ENCODE measurements at places on chromosomes 12 and 14.

GRCh38 chr12:27824126-27824842 is 44.2 kb upstream of the MANSC4 start:
- no peaks in the 10 kb centered on the region for H3K36me3 ChIP-seq
- H3K27me3 ChIP-seq = no peaks in the 10 kb centered on the region
- H3K4me3 ChIP-seq = no peak overlapping the region
- no peak for DNase-seq

GRCh38 chr12:48023386-48023785 is 19.1 kb upstream of the COL2A1 start:
- no peaks in the 10 kb centered on the region for H3K36me3 ChIP-seq
- H3K27me3 ChIP-seq = no peaks in the 10 kb centered on the region
- peak overlapping the region; percentile 72 for H3K27ac ChIP-seq
- peaks cover 33% of the 10 kb centered on the region for H3K4me1 ChIP-seq

GRCh38 chr12:47767216-47767724 is 5.8 kb upstream of the SLC48A1 start:
- H3K4me1 ChIP-seq = peaks cover 13% of the 10 kb centered on the region
- H3K36me3 ChIP-seq = no peaks in the 10 kb centered on the region
- DNase-seq = peak; percentile 64

GRCh38 chr12:69698054-69698453 is 1.0 kb downstream of the BEST3 start:
- H3K36me3 ChIP-seq = no peaks in the 10 kb centered on the region
- no peak for DNase-seq
- no peaks in the 10 kb centered on the region for H3K27me3 ChIP-seq
- no peak overlapping the region for H3K27ac ChIP-seq
- peaks cover 9% of the 10 kb centered on the region for H3K4me1 ChIP-seq

- no peak for DNase-seq
- no peaks in the 10 kb centered on the region for H3K4me1 ChIP-seq
- no peak overlapping the region for H3K4me3 ChIP-seq
- H3K27me3 ChIP-seq = no peaks in the 10 kb centered on the region
Measured at GRCh38 chr14:61678975-61679374, 16.3 kb upstream of the HIF1A start.

GRCh38 chr12:132601171-132601883 is 9.1 kb downstream of the LRCOL1 start:
- H3K27me3 ChIP-seq = peaks cover 23% of the 10 kb centered on the region
- H3K27ac ChIP-seq = no peak overlapping the region
- no peak for DNase-seq
- no peaks in the 10 kb centered on the region for H3K36me3 ChIP-seq

DNA sequence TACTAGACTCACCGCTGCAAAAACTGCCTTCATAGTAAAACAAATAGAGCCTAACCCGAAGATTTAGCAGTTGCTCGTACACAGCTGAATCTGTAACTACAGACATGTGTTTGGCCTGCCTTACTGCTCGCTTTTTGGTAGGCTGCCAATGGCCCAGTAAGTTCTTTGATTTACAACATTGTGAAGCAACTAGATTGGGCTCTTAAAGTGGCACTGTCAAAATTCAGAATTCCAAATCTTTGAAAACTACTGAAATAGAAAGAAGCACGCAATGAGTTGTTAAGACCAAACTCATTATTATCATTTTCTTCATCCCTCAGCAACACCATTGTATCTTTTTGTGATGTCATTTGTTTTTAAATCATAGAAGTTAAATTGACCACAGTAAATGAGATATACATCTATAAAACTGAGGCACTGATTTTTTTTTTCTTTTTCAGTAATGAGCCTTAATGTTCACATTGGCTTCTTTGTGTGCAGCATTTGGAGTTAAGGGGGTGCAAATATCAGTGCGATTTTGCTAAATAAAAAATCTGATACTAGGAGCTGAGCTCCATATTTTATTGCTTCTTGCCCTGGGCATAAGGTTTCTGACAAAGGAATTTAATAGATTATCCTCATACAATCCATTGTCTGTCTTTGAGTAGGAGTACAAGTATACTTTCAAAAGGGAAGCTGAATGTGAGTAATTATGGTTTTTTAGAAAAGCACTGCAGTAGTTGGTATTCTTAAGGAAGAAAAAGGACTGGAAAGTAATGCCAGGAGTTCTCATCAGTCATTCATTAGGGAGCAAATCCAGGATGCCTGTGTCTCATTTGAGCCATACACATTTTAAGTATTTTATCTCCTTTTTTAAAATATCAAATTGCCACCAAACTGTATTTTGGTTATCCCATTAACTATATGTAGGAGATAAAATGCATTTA is 138.5 kb downstream of the KICS2 start:
- DNase-seq = peak; percentile 58
- no peaks in the 10 kb centered on the region for H3K27me3 ChIP-seq
- H3K27ac ChIP-seq = peak overlapping the region; percentile 26
- H3K36me3 ChIP-seq = peaks cover 25% of the 10 kb centered on the region
- H3K4me1 ChIP-seq = peaks cover 61% of the 10 kb centered on the region

DNA sequence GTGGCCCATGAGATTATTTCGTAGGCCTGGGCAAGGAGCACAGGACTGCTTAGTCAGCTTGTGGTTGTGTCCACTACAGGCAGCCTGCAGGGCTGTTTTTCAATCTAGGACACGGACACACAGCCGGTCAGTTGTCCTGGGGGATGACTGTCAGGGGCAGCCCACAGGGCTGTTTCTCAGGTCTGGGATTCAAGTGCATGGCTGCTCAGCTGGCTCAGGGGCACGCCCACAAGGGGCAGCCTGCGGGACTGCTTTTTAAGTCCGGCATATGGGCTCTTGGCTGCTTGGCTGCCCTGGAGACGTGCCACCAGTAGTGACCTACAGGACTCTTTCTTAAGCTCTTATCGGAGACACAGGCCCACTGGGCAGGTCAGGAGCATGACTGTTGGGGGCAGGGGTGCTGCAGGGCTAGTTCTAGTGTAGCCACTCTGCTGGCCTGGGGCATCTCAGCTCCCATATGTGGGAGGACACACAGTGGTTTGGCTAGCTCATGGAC is 26.6 kb upstream of the GTF2A1 start:
- H3K27me3 ChIP-seq = no peaks in the 10 kb centered on the region
- H3K4me1 ChIP-seq = peaks cover 11% of the 10 kb centered on the region
- no peak overlapping the region for H3K27ac ChIP-seq
- no peaks in the 10 kb centered on the region for H3K36me3 ChIP-seq
- H3K4me3 ChIP-seq = no peak overlapping the region

DNA sequence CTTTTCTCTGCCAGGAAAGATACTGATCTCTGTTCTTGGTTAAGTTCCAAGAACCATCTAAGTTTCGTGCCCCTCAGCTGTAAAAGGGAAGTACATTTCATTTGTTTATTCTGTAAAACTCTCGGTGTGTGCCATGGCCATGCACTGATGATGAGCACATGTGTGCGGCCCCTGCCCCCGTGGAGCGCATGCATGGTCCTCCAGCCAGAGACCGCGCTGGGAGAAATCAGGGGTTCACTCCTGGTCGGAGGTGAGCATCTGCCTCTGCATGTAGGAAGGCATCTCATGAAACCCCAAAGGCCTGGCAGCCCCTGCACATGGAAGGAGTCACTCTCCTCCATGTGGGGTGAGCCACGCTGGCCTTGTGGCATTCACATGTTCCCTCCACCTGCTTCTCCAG is 102.5 kb upstream of the RTL1 start:
- DNase-seq = no peak
- no peaks in the 10 kb centered on the region for H3K27me3 ChIP-seq
- peaks cover 10% of the 10 kb centered on the region for H3K4me1 ChIP-seq
- H3K27ac ChIP-seq = no peak overlapping the region

- no peak overlapping the region for H3K27ac ChIP-seq
- no peaks in the 10 kb centered on the region for H3K4me1 ChIP-seq
- H3K36me3 ChIP-seq = no peaks in the 10 kb centered on the region
- DNase-seq = no peak
- no peak overlapping the region for H3K4me3 ChIP-seq
Measured at GRCh38 chr14:73254247-73255004, 17.1 kb downstream of the PAPLN start.

DNA sequence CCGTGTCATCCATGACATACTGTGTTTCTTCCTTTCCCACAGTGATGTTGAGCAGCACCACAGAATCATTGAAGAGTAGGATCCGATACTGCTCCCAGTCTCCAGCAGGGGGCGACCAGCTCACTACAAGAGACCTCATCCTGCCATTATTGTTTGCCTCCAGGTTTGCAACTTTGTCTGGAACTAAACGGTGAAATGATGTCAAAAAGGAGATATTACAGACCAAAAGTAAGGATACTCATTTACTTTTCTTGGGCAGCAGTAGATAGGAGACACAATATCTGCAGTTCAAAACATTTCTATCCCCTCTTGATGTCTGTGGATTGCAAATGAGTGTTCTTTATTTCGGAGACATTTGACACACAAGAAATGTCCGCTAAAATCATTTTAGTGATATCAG is 47.2 kb downstream of the PTPRB start:
- H3K27me3 ChIP-seq = no peaks in the 10 kb centered on the region
- H3K36me3 ChIP-seq = no peaks in the 10 kb centered on the region
- no peak overlapping the region for H3K4me3 ChIP-seq
- peak; percentile 74 for DNase-seq
- H3K27ac ChIP-seq = no peak overlapping the region

- no peak overlapping the region for H3K4me3 ChIP-seq
- no peaks in the 10 kb centered on the region for H3K27me3 ChIP-seq
- no peak overlapping the region for H3K27ac ChIP-seq
- no peak for DNase-seq
- H3K36me3 ChIP-seq = no peaks in the 10 kb centered on the region
- H3K4me1 ChIP-seq = no peaks in the 10 kb centered on the region
Measured at GRCh38 chr12:52474212-52474611, 607 bp upstream of the KRT6C start.

DNA sequence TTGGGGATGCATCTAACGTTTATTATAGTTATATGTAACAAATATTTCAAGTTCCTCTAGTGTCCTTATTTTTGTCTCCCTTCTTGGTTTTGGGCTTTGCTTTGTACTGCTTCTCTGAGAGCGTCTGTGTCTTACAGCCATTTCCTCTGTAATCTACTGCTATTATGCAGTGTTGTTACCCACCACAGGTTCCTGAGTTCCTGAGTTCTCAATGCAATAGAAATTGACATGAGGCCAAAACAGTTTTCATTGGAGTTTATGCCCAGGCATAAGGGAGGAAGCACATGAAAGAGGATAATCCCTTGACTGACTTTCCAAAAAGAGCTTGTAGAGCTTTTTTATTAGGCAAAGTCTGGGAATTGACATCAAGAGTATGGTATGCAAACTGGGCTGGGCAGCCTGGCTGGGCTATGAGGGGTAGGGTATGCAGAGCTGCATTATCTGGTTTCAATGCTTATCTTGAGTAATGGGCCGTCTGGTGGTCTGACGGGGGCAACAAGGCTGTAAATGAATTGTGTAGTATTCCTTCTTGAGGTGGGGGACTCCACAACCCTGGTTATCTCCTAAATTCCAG is 722.5 kb upstream of the ATXN7L3B start:
- H3K27ac ChIP-seq = no peak overlapping the region
- no peaks in the 10 kb centered on the region for H3K27me3 ChIP-seq
- DNase-seq = no peak
- no peak overlapping the region for H3K4me3 ChIP-seq

GRCh38 chr14:39956372-39956771 is 524.1 kb upstream of the FBXO33 start:
- no peaks in the 10 kb centered on the region for H3K36me3 ChIP-seq
- no peaks in the 10 kb centered on the region for H3K4me1 ChIP-seq
- no peak overlapping the region for H3K4me3 ChIP-seq
- no peak overlapping the region for H3K27ac ChIP-seq

GRCh38 chr12:131836193-131836592 is 8.0 kb downstream of the MMP17 start:
- no peak overlapping the region for H3K27ac ChIP-seq
- no peak overlapping the region for H3K4me3 ChIP-seq
- peak; percentile 33 for DNase-seq
- no peaks in the 10 kb centered on the region for H3K27me3 ChIP-seq

DNA sequence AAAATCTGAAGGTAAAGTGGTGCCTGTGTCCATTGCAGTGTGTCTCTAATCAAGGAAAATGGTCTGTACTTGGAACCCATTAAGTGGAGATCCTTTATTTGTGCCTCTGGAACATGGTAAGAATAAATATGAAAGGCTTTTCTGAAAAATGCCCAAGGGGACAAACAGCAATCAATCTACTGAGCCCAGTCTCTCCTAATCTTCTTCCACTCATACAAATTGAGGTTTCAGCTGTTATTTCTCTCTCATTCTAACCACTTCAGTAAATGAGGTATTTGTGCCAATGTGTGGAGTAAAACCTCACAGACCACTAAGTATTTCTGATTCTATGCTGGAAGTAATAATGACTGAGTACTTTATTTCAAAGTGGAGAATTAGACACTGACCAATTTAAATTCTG is 82.3 kb upstream of the ST8SIA1 start:
- no peaks in the 10 kb centered on the region for H3K27me3 ChIP-seq
- no peak for DNase-seq
- peaks cover 22% of the 10 kb centered on the region for H3K4me1 ChIP-seq
- no peaks in the 10 kb centered on the region for H3K36me3 ChIP-seq
- no peak overlapping the region for H3K4me3 ChIP-seq
- peak overlapping the region; percentile 72 for H3K27ac ChIP-seq

DNA sequence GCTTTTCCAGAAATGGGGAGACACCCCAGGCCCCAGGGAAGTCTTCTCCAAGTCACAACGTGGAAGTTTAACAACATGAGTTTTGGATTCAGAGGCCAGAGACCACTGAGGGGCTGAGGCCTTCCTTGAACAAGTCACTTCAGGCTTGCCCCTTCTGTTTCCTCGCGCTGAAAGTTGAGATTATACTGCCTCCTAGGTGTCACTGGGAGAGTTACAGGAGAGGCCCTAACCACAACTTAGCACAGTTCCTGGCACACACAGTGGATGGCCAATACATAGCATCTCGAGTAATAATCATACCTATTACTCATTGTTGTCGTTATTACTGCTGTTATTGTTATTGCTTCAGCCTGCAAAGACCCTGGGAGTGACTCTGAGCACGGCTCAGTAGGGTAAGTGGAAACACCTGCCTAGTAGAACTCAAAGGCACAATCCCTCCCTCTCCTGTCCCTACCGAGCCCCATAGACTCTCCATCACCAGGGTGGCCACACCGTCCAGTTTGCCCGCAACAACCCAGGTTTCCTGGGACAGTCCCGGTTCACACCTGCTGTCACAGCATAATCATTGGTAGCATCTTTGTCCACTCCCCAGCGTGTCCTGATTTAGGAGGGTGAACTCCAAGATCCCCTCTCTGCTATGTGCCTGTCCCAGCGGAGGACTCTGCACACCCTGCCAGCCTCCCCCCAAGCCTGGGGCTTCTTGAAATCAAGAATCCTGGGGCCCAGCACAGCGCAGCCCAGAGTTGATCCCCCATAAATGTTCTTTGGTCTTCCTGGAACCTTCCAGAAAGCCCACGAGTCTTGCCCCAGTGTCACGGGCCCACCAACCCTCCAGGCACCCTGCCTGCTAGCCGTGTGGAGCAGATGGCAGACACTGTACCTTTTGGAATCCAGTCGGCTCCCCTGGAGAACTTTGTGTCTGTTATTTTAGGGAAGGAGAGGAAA is 85.0 kb downstream of the SYNE3 start:
- no peak overlapping the region for H3K27ac ChIP-seq
- peak; percentile 44 for DNase-seq
- H3K27me3 ChIP-seq = no peaks in the 10 kb centered on the region
- no peaks in the 10 kb centered on the region for H3K36me3 ChIP-seq
- H3K4me3 ChIP-seq = no peak overlapping the region
